Breast epithelium (tissue), 4 donors: ENCODE measurements at places on chromosomes 3 and 15. TPM values are rescaled to one million over a fixed set of nuclear protein-coding genes. Genes with fewer than 3 reads are reported as not detected.

DNA sequence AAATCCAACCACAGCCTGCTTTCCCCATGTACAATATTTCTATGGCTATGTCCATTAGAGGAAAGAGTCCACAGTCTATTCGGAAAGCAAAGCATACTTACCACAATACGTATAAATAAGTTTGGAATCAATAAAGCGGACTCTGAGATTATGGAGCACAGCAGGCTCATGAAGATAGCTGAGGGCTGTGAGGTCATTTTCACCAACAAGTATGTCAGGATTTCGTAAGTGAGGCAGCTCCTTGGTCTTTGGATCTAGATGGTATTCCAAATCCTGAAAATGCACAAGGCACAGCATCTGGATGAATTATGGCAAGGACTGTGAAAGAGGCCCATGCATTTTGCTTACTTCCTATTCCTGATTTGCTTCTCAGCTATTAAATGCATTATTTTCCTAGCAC is 100.4 kb downstream of the MYO5A start:
- H3K27ac ChIP-seq = no peak overlapping the region
- no peaks in the 10 kb centered on the region for H3K36me3 ChIP-seq
- no peak overlapping the region for H3K4me3 ChIP-seq
- no peak for DNase-seq
- no peaks in the 10 kb centered on the region for H3K27me3 ChIP-seq
- no peaks in the 10 kb centered on the region for H3K4me1 ChIP-seq

DNA sequence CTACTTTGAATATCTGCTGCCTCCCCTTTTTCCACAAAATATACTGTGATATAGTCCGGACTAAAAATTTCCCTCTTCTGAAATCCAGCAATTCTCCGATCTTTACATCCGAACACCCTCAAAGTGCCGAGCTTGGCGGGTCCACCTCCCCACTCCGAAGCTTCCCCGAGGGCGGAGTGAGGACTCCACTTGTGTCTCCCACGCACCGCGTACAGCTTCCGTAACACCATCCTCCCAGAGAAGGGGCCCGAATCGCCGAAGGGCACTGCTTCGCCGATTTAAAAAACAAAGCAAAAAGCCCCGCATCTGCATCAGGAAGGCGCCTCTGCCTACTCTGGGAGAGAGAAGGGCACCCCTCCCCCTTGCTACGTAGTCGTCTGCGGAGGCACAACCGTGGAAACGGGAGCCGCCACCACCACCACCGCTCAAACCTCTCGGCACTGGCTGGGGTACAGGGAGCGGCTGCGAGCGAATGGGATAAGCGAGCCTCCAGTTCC is 551 bp downstream of the NCBP2 start:
- H3K27ac ChIP-seq = peak overlapping the region; percentile 93
- peaks cover 3% of the 10 kb centered on the region for H3K36me3 ChIP-seq
- peak overlapping the region; percentile 99 for H3K4me3 ChIP-seq
- no peak for DNase-seq

DNA sequence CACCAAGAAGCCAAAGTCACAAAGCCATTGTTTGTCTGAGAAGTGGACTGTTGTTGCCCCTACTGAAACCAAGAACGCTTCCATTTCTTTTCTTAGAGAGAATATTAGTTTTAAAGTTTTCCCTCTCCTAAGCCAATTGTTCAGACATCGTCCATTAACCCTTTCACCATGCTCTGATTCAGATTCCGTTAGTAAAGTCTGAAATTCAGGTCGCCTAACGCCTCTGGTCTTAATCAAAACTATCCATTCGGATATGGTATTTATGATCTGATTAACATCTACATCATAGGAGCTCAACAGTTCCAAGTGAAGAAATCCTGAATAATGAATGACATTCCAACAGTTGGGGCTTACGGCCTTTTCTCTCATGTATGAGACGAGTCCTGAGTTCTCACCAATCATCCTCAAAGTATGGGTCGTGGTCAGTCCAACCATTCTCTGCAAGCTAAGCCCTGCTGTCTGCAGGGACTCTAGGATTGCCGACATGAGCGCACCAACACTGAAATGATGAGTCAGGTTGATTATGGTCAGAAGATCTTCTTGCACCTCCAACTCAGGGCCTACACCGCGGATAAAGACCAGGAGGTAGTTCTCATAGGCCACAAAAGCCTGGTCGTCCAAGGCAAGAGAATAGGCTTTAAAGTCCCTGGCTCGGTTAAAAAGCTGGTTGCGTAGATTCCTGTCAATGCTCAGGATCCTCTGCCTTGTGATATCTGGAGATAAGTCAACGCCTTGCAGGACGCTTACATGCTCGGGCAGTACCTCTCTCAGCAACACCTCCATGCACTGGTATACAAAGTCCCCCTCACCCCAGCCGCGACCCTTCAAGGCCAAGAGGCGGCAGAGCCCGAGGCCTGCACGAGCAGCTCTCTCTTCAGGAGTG is 767 bp downstream of the EPM2AIP1 start:
- peak overlapping the region; percentile 99 for H3K27ac ChIP-seq
- no peaks in the 10 kb centered on the region for H3K27me3 ChIP-seq
- H3K36me3 ChIP-seq = no peaks in the 10 kb centered on the region
- H3K4me1 ChIP-seq = peaks cover 9% of the 10 kb centered on the region
- DNase-seq = no peak

DNA sequence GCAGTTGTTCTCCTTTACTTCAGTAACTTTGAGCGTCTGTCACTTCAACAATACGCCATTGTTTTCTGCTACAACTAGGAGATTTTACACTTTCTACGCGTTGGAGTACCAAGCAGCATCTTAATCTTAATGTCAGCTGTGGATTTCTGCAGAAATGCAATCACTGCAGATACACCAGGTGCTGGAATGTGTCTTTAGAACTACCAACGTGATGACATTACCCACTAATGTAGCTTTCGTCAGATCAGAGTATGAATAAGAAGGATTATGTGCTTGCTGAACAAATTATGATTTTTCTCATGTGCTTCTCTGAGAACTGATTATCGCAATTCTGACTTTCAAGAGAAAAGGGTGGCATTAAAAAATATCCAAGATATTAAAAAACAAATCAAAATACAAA is 77.5 kb upstream of the CNTN3 start:
- H3K27ac ChIP-seq = no peak overlapping the region
- no peak for DNase-seq
- no peaks in the 10 kb centered on the region for H3K27me3 ChIP-seq
- H3K36me3 ChIP-seq = no peaks in the 10 kb centered on the region

DNA sequence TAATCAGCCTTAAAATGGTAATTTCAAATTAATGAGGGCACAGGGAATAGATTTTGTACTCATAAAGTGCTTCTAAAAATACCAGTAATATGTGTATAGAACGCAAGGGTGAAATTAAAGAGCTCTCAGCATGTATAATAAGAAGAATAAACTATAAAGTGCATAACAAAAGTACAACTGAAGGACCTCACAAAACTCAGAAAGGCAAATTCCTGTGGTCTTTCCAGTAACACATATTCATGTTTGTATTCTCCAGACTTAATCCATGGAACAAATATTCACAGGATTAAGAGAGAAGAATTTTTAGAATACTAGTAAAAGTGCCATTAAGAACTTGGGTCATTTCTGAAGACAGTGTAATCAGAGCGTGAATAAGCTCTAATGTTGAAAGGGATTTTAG is 646.3 kb downstream of the CADM2 start:
- no peaks in the 10 kb centered on the region for H3K27me3 ChIP-seq
- no peak overlapping the region for H3K4me3 ChIP-seq

- no peaks in the 10 kb centered on the region for H3K4me1 ChIP-seq
- H3K4me3 ChIP-seq = no peak overlapping the region
- no peaks in the 10 kb centered on the region for H3K27me3 ChIP-seq
- no peaks in the 10 kb centered on the region for H3K36me3 ChIP-seq
- DNase-seq = no peak
- H3K27ac ChIP-seq = peak overlapping the region; percentile 58
These were observed 172.6 kb downstream of the P3H2 start for GRCh38 chr3:189947948-189948723.

GRCh38 chr3:186514296-186515002 is 29.7 kb downstream of the CRYGS start:
- no peaks in the 10 kb centered on the region for H3K27me3 ChIP-seq
- H3K36me3 ChIP-seq = no peaks in the 10 kb centered on the region
- no peak overlapping the region for H3K27ac ChIP-seq
- H3K4me3 ChIP-seq = no peak overlapping the region

DNA sequence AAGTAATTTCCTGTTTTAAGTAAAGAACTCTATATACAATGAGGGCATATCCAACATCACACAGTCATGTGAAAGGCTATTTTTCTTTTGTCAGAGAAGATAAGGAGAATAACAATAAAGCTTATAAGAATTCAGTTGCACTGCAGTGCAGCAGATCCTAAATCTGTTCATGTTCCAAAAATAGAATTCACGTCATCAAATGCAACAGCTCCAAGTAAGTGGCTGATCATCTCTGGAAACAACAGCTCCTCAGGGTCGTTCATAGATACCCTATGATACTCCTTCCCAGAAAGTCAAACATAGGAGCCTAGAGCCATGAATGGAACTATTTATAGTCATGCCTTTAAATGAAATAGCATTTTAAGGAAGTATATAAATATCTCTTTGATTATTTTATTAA is 100.2 kb downstream of the FMN1 start:
- DNase-seq = no peak
- H3K36me3 ChIP-seq = no peaks in the 10 kb centered on the region
- H3K4me1 ChIP-seq = no peaks in the 10 kb centered on the region
- no peak overlapping the region for H3K27ac ChIP-seq

GRCh38 chr15:77721963-77722362 is 89.3 kb upstream of the LINGO1 start:
- no peaks in the 10 kb centered on the region for H3K36me3 ChIP-seq
- H3K27ac ChIP-seq = no peak overlapping the region
- DNase-seq = no peak
- no peak overlapping the region for H3K4me3 ChIP-seq

DNA sequence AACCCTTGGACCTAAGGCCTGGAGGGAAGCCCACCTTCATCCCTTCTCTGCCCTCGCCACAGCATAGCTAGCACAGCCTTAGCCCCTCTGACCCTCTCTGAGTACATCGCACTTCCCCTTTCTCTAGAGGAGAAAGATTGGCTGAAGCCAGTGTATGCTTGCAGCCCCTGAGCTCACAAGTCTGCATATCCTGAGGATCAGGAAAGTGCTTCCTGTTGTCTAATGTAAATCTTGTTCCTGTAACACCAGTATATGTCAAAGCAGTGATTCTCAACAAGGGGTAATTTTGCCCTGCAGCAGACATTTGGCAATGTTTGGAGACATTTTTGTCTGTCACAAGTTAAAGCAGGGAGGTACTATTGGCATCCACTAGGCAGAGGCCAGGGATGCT is 2.2 kb upstream of the PRKCD start:
- no peaks in the 10 kb centered on the region for H3K36me3 ChIP-seq
- DNase-seq = no peak
- no peaks in the 10 kb centered on the region for H3K27me3 ChIP-seq
- no peak overlapping the region for H3K4me3 ChIP-seq

GRCh38 chr15:39946862-39947261 is 12.9 kb downstream of the EIF2AK4 start:
- no peak for DNase-seq
- no peaks in the 10 kb centered on the region for H3K4me1 ChIP-seq
- peaks cover 7% of the 10 kb centered on the region for H3K36me3 ChIP-seq
- no peaks in the 10 kb centered on the region for H3K27me3 ChIP-seq

Gene HHATL
- 0.32 TPM for total RNA-seq

Gene OXTR
- 105 TPM for total RNA-seq

Gene SI
- total RNA-seq = not detected

Gene CTXN2
- total RNA-seq = not detected

Gene RASGRP1
- 4.8 TPM for total RNA-seq

Gene PRRT3
- total RNA-seq = 0.64 TPM

Gene ALDH1A2
- total RNA-seq = 19.6 TPM

Gene SLCO2A1
- total RNA-seq = 11.1 TPM
